Stimulated activated CD4-positive, alpha-beta T cell treated with anti-CD3 and anti-CD28 coated beads, Interleukin-12 subunit alpha, Interleukin-12 subunit beta, amount 100 ng/mL, for 24 hours (primary cell): ENCODE measurements at places on chromosomes 16 and 17.

GRCh38 chr17:70702683-70703255 is 533.4 kb downstream of the KCNJ2 start:
- no peak for DNase-seq

- DNase-seq: no peak
These were observed 52.8 kb downstream of the MARCHF10 start for GRCh38 chr17:62755141-62755851.

GRCh38 chr16:3856367-3857141 is 24.0 kb downstream of the CREBBP start:
- DNase-seq: no peak

DNA sequence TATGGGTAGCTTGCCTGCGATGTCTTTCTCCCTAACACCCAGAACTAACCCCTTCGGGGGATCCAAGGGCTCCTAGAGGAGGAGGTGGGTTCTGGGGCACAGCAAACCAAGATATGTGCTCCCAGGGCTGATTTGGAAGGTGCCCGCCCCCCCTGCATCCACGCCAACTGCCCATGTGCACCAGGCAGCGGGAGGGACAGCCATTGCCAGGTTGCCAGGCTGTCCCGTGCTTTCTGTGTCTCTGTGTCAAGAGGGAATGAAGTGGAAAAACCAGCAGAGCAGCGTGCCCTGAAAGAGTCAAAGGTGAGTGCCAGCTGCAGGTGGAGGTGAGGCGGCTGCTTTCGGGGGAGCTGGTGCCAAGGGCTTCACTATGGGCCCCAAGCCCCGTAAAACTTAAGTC is 6.4 kb downstream of the TEKT5 start:
- no peak for DNase-seq

DNA sequence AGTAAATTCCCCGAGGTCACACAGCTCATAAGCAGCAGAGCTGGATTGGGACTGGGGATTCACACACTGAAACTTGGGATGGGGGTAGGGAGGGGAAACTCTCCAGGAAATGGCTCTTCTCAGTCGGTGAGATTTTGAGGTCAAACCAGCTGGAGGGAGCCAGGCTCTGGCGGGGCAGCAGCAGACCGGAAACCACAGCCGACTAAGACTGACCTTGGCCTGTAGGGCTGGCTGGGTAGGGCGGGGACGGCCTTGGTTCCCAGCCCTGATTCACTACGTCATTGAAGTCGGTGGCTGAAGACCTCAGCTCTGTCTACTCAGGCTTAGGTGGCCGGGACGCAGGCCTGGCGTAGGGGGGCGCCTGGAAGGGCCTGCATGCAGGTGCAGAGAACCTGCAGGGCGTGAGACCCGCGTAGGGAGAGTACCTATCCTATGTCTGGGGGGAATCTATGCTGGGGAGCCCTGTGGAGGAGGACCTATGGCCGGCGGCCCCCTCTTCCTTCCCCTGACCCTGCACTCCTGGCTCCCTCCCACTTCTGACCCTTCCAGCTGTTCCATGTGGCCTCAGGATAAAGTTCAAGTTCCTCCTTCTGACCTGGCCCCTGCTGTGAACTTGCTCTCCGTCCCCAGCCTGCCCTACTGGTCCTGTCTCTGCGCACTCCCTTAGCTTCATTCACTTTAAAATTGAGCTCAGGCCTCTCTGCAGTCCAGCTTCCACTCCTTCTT is 11.9 kb upstream of the SLC4A1 start:
- no peak for DNase-seq

GRCh38 chr17:77472468-77473310 is 331.9 kb downstream of the SEC14L1 start:
- no peak for DNase-seq

GRCh38 chr17:20073055-20073979 is 64.2 kb downstream of the SPECC1 start:
- DNase-seq: no peak

GRCh38 chr17:42475835-42476234 is 17.2 kb downstream of the ATP6V0A1 start:
- no peak for DNase-seq

DNA sequence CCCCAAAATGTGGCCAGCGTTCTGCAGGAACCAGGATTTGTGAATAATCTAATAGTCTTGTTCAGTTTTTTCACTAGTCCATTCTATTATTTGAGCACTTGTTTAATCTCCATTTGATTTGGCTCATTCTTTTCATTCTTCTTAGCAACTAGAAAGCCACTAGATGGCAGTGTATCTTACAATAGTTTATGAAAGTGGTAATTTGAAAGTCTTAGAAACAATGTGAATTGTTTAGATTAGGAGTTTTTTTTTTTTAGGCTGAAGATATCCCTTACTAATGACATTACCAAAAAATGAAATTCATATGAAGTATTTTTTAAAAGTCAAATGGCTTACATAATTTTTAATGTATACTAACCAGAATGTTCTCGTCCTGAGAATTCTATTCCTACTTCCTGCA is 6.7 kb downstream of the ERI2 start:
- no peak for DNase-seq

GRCh38 chr16:27317738-27318391 is 4.1 kb downstream of the IL4R start:
- DNase-seq: no peak

DNA sequence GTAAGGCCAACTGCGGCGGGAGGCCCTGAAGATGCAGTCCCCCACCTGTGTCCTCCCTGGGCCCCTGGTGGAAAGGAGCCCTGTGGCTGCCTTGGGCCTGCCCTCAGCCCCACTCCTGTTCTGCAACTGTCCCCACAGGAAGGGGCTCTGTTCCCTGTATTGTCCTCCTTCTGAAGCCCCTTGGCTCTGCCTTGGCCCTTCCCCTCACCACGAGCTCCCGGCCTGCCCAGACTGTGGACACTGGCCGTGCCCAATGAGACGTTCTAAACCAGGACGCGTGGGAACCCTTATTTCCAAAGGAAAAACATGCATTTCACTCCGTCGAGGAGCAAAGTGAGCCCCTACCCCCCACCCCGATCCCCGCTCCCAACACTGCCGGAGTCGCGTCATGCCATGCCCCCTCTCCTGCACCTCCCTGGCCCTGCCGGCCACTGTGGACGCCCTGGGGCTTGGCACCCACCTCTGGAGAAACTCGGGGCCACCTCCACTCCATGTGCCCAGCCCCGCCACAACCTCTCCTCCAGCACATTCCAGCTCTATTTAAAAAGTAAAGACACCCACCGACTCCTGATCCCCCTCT is 13.5 kb upstream of the PNPO start:
- no peak for DNase-seq

DNA sequence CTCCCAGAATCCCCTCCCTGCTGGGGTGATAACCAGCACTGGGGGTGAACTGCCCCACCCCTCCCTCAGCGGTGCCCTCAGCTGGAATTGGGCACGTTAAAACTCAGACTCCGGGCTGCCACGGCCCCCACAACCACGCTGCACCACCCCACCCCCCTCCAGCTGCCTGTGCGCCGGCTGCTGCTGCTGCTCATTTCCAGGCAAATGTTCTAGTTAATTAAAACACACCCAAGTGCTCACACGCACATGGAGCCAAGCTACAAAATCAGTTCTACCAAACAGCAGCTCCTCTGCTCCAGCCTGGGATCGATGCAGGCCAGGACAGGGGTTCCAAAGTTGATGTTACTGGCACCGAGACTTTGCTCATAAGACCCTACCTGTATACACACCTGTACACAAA is 180.5 kb downstream of the ZNF423 start:
- DNase-seq: no peak

DNA sequence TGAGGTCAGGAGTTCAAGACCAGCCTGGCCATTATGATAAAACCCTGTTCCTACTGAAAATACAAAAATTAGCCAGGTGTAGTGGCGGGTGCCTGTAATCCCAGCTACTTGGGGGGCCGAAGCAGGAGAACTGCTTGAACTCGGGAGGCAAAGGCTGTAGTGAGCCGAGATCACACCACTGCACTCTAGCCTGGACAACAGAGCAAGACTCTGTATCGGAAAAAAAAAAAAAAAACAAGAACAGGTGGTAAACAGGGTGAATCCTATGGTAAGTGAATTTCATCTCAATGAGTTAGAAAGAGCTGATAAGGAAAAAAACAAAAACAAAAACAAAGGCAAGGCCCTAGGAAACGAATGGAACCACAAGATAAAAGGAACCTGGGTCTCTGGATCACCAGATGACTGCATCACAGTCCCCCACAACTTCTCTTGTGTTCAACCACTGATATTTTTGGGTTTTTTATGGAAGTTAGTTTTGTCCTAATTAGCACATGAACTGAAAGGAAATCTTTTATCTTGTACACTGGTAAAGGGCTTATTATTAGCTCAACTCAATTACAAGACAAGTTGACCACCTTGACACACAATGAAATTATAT is 21.0 kb downstream of the GLG1 start:
- no peak for DNase-seq

GRCh38 chr16:74078511-74079231 is 217.9 kb upstream of the PSMD7 start:
- DNase-seq: no peak

DNA sequence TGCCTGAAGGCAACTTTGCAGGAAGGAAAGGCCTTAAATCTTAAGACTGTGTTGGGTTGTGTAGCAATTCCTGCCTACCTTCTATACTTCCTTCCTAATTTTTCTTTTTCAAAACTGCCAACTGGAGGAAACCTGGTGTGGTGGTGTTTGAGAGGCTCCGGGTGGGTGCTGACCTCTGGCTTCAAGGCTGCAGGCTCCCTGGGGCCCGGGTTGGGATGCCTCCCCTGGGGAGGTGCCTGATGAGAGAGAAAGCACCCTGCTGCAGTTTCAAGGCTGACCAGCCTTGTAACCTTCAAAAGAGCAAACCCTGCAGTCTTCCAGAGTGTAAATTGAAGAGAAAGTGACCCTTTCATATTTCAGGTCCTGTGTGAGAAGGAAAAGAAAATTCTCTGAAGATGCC is 55.9 kb downstream of the MSI2 start:
- DNase-seq: no peak

DNA sequence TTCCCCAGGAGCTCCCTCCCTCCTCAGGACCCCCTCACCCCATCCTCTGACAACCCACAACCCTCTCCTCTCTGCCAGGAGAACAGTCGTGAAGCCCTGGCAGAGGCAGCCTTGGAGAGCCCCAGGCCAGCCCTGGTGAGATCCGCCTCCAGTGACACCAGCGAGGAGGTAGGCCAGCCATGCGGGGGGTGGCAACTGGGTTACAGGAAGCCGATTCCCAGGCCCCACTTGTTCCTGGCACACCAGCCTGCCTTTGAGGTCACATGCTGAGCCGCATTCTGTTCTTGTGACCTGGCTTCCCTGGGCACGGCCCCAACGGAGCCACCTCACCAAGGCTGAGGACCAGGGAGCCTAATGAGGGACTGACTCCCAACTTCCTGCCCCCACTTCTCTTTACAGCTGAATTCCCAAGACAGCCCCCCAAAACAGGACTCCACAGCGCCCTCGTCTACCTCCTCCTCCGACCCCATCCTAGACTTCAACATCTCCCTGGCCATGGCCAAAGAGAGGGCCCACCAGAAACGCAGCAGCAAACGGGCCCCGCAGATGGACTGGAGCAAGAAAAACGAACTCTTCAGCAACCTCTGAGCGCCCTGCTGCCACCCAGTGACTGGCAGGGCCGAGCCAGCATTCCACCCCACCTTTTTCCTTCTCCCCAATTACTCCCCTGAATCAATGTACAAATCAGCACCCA is 7.9 kb downstream of the NAT9 start:
- no peak for DNase-seq

DNA sequence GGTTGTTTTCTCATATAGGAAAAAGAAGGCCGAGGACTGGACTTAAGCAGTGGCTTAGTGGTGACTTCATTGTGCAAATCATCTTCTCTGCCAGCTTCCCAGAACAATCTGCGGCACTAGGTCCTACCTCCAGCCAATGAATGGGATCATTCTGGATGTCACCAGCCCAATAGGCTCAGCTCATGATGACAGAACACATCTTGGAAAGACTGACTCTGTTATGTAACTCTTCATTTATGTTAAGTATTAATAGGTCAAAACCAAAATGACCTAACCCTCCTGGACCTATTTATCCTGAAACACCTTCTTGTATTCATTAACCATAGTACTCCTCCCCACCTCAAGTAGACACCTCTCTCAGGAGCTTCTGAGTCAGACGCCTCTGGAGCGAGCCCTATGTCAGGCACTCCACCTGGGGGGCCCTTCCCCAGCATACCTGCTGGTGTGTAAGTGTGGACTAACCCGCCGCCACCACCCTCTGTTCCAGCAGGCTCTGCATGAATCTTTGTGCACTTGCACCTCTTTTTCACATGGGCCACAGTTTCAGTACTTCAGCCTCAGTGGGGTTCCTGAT is 7.2 kb downstream of the ARL2BP start:
- DNase-seq: no peak

DNA sequence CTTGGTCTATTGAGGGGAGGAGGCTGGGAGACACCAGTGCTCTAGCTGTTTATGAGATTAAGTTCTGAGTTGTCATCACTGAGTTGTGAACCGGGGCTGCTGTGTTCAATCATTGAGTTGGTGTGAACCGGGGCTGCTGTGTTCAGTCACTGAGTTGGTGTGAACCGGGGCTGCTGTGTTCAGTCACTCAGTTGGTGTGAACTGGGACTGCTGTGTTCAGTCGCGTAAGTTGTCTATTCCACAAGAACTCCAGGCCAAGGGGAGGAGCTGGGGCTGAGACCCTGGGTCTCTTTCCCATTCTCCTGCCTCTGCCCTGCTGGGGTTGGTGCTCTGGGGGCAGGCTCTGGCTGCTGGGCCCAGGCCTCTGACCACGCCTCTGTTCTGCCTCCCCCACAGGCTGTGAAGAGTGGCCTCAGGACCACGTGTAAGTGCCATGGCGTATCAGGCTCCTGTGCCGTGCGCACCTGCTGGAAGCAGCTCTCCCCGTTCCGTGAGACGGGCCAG is 24.5 kb downstream of the WNT9B start:
- no peak for DNase-seq

DNA sequence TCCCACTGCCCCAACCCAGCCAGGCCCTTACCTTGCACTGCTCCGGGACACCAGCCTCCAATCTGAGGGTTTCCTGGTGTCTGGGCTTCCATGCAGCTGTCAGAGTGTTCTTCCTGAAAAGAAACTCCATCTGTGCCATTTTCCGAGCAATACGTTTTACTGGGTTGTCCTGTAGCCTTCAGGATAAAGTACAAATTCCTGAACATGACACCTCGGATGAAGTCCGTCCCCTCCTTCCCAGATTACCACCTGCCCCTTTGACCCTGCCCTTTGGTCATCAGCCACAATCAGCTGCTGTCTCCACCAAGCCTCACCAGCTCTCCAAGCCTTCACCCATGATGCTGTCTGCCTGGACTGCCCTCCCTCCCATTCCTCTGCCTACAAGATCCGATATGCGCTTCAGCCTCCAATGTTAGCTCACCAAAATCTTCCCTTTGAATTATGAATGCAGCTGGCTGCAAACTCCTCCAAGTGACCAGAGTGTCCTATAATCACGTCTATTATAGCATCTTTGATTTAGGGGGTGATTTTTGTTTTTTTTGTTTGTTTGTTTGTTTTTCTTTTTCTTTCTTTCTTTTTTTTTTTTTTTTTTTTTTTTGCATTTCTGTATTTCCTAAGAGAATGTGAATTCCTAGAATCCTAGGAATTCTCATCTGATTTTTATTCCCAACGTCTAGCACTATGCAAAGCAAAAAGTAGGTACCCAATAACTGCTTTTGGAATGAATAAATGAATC is 60.6 kb upstream of the KIFC3 start:
- no peak for DNase-seq
